ENCODE measurements at places on chromosomes 1 and 21.

GRCh38 chr1:66243548-66244130, 290.3 kb upstream of the SGIP1 start:
- DNase-seq = no peak

DNA sequence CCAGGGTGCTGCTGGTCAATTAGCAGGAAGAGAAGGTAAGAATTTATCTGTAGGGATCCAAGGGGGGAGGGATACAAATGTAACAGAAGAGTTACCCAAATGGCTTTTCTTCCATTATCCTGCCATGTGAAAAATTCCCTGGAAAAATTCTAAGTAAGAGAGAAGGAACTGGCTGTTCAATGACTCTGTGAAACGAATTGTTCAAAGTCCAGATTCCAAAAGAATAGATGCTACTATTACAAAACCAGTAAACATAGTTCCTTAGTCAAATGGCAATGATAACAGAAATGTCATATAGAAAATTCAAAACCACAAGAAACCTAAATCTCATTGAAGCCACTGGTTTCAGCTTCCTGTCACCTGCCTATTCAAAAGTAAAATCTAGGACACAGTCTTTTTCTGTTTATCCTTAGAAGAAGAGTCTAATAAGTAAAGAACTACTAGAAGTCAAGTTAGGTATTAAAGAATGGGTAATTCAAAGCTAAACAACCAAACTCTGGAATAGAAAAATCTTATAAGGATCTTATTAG, 102.6 kb downstream of the ZNF644 start:
- no peak for DNase-seq

DNA sequence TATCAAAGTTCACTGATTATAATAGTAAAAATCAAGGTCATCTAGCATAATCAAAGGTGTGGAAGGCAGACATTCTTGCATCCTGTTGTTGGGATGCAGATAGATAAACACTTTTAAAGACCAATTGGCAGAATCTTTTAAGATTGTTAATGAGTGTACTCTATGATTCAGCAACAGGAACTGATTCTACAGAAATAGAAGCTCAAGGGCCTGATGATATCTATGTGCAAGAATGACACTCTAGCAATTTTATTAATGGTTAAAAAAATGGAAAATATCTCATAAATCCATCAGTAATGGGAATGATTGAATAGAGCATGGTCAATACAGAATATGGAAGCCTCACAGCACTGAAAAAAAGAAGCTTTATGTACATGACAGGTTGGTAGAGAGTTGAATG, 2.2 kb upstream of the ATP1A4 start:
- no peak for DNase-seq

GRCh38 chr1:169860750-169861149, 32.9 kb downstream of the SCYL3 start:
- no peak for DNase-seq

GRCh38 chr1:59997479-59998115, 71.0 kb upstream of the CYP2J2 start:
- DNase-seq = no peak

DNA sequence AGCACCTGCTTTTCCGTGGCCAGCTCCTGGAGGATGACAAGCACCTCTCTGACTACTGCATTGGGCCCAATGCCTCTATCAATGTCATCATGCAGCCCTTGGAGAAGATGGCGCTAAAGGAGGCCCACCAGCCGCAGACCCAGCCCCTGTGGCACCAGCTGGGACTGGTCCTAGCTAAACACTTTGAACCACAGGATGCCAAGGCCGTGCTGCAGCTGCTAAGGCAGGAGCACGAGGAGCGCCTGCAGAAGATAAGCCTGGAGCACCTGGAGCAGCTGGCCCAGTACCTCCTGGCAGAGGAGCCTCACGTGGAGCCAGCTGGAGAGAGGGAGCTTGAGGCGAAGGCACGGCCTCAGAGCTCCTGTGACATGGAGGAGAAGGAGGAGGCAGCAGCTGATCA, 413 bp downstream of the UBL4B start:
- DNase-seq = no peak

GRCh38 chr21:36550761-36551160, 70.8 kb upstream of the CLDN14 start:
- DNase-seq = no peak

GRCh38 chr1:4684136-4684535, 29.7 kb downstream of the AJAP1 start:
- no peak for DNase-seq

DNA sequence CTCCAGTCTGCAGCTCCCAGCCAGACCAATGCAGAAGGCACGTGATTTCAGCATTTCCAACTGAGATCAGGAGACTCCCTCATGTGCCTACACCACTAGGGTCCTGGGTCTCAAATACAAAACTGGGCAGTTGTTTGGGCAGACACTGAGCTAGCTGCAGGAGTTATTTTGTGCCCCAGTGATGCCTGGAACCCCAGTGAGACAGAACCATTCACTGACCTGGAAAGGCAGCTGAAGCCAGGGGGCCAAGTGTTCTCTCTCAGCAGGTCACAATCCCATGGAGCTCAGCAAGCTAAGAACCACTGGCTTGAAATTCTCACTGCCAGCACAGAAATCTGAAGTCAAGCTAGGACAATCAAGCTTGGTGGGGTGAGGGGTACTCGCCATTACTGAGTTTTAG, 111.7 kb upstream of the TNFSF4 start:
- DNase-seq = no peak

DNA sequence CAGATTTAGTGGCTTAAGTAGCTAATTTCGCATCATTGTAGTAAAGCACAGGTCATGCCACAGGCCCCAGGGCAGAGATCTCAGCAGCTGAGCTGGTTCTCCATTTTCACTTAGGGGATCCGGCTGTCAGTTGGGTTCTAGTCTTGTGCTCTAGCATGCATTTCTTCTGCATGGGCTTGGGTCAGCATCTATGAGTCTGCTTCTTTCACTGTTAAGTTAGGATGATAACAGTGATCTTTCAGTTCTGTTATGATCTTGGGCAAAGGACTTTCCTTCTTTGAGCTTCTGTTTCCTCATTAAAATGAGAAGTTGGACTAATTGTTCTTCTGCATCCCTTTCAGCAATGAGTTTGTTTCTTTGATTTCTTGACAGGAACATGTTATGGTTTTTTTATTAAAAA, 123.6 kb upstream of the DNAH14 start:
- no peak for DNase-seq

Data from stimulated activated CD8-positive, alpha-beta memory T cell treated with anti-CD3 and anti-CD28 coated beads, Interleukin-4, amount 100 ng/mL, for 4 hours (primary cell).